ENCODE measurements at places on chromosomes 2 and 18. TPM values are rescaled to one million over a fixed set of nuclear protein-coding genes. Genes with fewer than 3 reads are reported as not detected.

The CROCC2 gene
- total RNA-seq, result not detected

The ZDBF2 gene
- total RNA-seq, result 16.2 TPM

The SP140L gene
- 6.6 TPM for total RNA-seq

The SCG2 gene
- 0.23 TPM for total RNA-seq

The C18orf54 gene
- 0.53 TPM for total RNA-seq

The DHX57 gene
- 8.6 TPM for total RNA-seq

The CPO gene
- 0.31 TPM for total RNA-seq

The PPP1R1C gene
- 7.8 TPM for total RNA-seq

The MAL gene
- 8.4 TPM for total RNA-seq

The GPC1 gene
- total RNA-seq, result 107 TPM

The POU3F3 gene
- 0.59 TPM for total RNA-seq

The GTF2A1L gene
- 0.79 TPM for total RNA-seq

The APCDD1 gene
- 51.8 TPM for total RNA-seq

The COL4A3 gene
- 11.0 TPM for total RNA-seq

The LRRTM4 gene
- total RNA-seq, result 0.59 TPM

The E2F6 gene
- total RNA-seq, result 15.9 TPM

The REL gene
- total RNA-seq, result 5.7 TPM

The RNF152 gene
- total RNA-seq, result 9.2 TPM

The HOXD10 gene
- total RNA-seq, result not detected

The SLC5A7 gene
- not detected for total RNA-seq

The SH2D6 gene
- 0.62 TPM for total RNA-seq

The SYT4 gene
- total RNA-seq, result 0.47 TPM

The CCDC141 gene
- 128 TPM for total RNA-seq

The OXER1 gene
- 1.6 TPM for total RNA-seq

The ZNF892 gene
- total RNA-seq, result 3.4 TPM

The STPG4 gene
- not detected for total RNA-seq

The POTEE gene
- 0.68 TPM for total RNA-seq

The CD8B2 gene
- total RNA-seq, result not detected

The HK2 gene
- total RNA-seq, result 6.0 TPM

The SLC8A1 gene
- 761 TPM for total RNA-seq

The AMER3 gene
- not detected for total RNA-seq

The LRP2 gene
- 0.66 TPM for total RNA-seq

The EVA1A gene
- 0.26 TPM for total RNA-seq

The ITM2C gene
- total RNA-seq, result 67.0 TPM

The SERPINB11 gene
- total RNA-seq, result not detected

The HRH4 gene
- total RNA-seq, result not detected

The PREB gene
- 46.3 TPM for total RNA-seq

The ABCG8 gene
- total RNA-seq, result not detected

The UGT1A6 gene
- not detected for total RNA-seq

The EMX1 gene
- not detected for total RNA-seq

The ERLEC1 gene
- 45.8 TPM for total RNA-seq

The WDR43 gene
- 34.9 TPM for total RNA-seq

The MC5R gene
- not detected for total RNA-seq

The ADCY3 gene
- 17.2 TPM for total RNA-seq

The DIPK1C gene
- total RNA-seq, result not detected
